Activated CD4-positive, alpha-beta T cell treated with anti-CD3 and anti-CD28 coated beads, Interleukin-2, amount 10 ng/mL, durations not matched to agents 24 days and 14 days (primary cell): ENCODE measurements at places on chromosomes 2 and 18. TPM values are rescaled to one million over a fixed set of nuclear protein-coding genes. Genes with fewer than 3 reads are reported as not detected.

Gene NLRC4
- 0.19 and 0.24 TPM in 2 replicates for total RNA-seq

- H3K27me3 ChIP-seq, result no peaks in the 10 kb centered on the region
- H3K27ac ChIP-seq, result no peak overlapping the region
- no peak overlapping the region for H3K4me3 ChIP-seq
- no peaks in the 10 kb centered on the region for H3K4me1 ChIP-seq
These were observed 223.5 kb downstream of the RDH14 start for GRCh38 chr2:18336975-18337374.

DNA sequence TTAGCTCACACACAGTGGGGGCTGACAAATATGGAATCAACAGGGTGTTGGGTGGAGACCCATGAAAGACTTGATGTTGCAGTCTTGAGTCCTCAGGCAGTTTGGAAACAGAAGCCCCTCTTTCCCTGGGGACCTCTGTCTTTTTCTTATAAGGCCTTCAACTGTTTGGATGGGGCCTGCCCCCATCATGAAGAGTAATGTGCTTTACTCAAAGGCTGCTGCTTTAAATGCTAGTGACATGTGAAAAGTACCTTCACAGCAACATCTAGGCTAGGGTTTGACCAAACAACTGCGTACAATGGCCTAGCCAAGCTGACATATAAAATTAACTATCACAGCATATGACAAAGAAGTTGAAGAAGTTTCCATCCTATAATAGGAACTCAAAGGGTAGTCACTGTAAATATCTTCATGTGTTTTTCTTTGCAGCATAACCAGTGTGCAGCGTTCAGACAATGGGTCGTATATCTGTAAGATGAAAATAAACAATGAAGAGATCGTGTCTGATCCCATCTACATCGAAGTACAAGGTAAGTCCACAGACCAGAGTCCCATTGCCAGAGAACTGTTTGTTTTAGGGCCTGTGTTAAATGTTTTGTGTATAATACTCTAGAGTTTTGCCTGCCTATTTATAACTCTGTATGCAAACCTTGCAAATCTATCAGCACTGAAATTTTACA lies 46.3 kb downstream of the MERTK start:
- no peaks in the 10 kb centered on the region for H3K36me3 ChIP-seq
- no peak for DNase-seq
- no peak overlapping the region for H3K27ac ChIP-seq
- H3K4me1 ChIP-seq, result no peaks in the 10 kb centered on the region
- peaks cover 14% of the 10 kb centered on the region for H3K27me3 ChIP-seq

Gene DNAH7
- total RNA-seq, result not detected in 2 replicates

DNA sequence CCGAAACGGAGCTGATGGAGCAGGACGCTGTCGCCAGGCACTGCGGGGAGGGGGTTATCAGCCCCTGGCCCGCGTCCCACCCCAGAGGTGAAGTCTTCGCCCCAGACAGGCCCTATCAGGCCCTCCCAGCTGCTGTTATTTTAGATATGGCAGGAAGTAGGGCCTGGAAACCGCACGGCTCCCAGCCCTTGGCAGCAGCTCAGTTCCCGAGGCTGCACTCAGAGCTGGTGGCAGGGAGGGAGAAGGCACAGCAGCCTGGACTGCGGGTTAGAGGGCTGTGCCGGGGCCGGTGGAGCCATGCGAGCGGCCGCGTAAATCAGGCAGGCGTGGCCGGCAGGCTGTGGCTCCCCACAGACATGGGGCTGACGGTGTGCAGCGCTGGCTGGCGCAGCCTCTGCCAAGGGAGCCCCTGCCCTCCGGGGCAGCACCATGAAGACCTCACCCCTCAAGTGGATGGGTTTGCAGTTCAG lies 111.4 kb downstream of the NFATC1 start:
- H3K36me3 ChIP-seq, result peaks cover 38% of the 10 kb centered on the region
- H3K4me3 ChIP-seq, result peak overlapping the region; percentile 73

DNA sequence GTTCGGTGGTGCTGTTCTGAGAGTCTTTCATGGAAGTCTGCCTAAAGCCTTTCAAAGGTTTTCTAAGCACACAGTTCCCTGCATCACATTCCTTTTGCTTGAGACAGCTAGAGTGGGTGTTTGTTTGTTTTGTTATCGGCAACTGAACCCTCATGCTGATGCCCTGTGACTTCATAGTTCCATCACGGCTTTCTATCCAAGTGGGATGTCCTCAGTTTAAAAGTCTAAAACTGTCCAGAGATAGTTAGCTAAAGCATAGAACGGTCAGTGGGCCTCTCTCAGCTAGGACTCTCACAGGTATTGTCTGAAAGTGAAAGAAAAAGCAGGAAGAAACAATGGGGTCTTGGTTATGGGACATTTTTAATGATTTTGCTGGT lies 337.3 kb downstream of the OSR1 start:
- H3K4me1 ChIP-seq, result no peaks in the 10 kb centered on the region
- H3K4me3 ChIP-seq, result no peak overlapping the region
- no peaks in the 10 kb centered on the region for H3K36me3 ChIP-seq
- DNase-seq, result no peak
- no peak overlapping the region for H3K27ac ChIP-seq

Gene UGT1A4
- total RNA-seq, result not detected in 2 replicates

GRCh38 chr18:77207540-77207939 lies 42.1 kb upstream of the GALR1 start:
- H3K4me3 ChIP-seq, result peak overlapping the region; percentile 19
- peaks cover 39% of the 10 kb centered on the region for H3K4me1 ChIP-seq
- peak; percentile 70 for DNase-seq
- no peaks in the 10 kb centered on the region for H3K36me3 ChIP-seq
- H3K27ac ChIP-seq, result peak overlapping the region; percentile 26
- H3K27me3 ChIP-seq, result no peaks in the 10 kb centered on the region

- no peak for DNase-seq
- H3K27ac ChIP-seq, result no peak overlapping the region
- no peaks in the 10 kb centered on the region for H3K36me3 ChIP-seq
- no peak overlapping the region for H3K4me3 ChIP-seq
- peaks cover 15% of the 10 kb centered on the region for H3K4me1 ChIP-seq
These were observed 351.7 kb upstream of the MYT1L start for GRCh38 chr2:2682700-2683342.

Gene FIGN
- total RNA-seq, result not detected in 2 replicates

- no peak overlapping the region for H3K27ac ChIP-seq
- DNase-seq, result no peak
- no peak overlapping the region for H3K4me3 ChIP-seq
- no peaks in the 10 kb centered on the region for H3K36me3 ChIP-seq
- no peaks in the 10 kb centered on the region for H3K4me1 ChIP-seq
These were observed 59.0 kb downstream of the GLI2 start for GRCh38 chr2:120794716-120795115.

Gene MOGAT1
- not detected in 2 replicates for total RNA-seq

Gene ABCG5
- total RNA-seq, result not detected in 2 replicates

- H3K36me3 ChIP-seq, result no peaks in the 10 kb centered on the region
- no peaks in the 10 kb centered on the region for H3K27me3 ChIP-seq
- no peak overlapping the region for H3K4me3 ChIP-seq
- no peak overlapping the region for H3K27ac ChIP-seq
These were observed 194.1 kb upstream of the DSEL start for GRCh38 chr18:67710639-67711038.

Gene SLC30A3
- 1.4 and 2.2 TPM in 2 replicates for total RNA-seq

DNA sequence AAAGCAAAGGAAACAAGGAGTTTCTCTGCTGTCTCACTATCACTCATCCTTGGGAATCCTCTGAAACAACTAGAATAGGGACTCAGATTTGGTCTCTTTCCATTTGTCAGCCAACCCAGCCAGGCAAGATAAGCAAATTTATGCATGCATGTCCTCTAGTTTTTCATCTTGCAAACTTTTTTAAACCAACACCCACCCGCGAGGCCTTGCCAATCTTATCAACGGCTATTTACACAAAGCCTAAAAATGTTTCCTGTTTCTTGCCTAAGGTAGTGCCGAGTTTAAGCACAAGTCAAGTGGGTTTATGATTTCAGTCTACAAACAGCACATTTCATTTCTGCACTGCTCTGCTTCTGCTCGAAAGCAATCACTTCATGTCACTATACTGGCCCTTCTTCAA lies 240.9 kb downstream of the STK39 start:
- peaks cover 19% of the 10 kb centered on the region for H3K36me3 ChIP-seq
- DNase-seq, result no peak

Gene OXER1
- 0.19 and 0.43 TPM in 2 replicates for total RNA-seq

DNA sequence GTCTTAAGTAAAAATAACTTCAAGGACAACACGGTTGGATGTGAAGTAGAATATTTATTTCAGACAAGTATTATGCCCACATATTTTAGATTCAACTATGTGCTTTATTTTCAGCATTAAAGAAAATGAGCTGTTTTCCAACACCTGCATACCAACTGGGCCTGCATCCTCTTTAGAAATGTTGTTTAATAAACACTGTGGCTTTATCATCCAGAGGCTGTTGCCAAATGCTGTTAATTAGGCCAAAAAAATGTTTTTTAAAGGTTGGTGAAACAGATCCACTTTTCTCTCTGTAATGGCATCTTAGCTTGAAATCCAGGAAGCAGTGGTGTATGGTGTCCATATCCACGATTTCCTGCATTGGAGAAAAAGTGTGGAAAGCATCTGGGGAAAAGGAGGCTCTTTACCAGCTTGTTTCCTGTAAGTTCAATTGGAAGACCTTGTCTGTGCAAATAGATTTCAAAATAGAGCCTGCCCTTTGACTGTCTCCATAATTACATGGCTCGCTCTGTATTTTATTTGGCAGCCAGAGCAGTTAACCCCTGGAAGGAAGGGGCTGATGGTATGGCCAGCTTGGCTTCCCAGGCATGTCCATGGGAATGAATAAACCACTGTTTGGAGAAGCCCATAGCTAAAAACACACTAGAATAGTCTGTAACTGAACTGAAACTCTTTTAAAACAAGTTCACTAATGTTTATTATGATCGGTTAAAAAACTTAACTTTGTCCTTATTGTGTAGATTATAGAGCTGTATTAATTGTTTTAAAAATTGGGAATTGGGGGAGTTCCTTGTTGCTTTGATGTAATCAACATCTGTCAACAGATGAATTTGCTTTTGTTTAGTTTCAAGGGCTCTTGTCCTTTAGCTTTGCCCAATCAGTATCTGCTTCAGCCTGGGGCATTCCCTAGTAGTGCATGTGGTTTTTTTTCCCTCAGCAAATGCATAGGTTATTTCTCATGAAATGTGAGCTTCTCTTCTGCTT lies 33.0 kb upstream of the DLX1 start:
- peaks cover 1% of the 10 kb centered on the region for H3K4me1 ChIP-seq
- DNase-seq, result no peak

DNA sequence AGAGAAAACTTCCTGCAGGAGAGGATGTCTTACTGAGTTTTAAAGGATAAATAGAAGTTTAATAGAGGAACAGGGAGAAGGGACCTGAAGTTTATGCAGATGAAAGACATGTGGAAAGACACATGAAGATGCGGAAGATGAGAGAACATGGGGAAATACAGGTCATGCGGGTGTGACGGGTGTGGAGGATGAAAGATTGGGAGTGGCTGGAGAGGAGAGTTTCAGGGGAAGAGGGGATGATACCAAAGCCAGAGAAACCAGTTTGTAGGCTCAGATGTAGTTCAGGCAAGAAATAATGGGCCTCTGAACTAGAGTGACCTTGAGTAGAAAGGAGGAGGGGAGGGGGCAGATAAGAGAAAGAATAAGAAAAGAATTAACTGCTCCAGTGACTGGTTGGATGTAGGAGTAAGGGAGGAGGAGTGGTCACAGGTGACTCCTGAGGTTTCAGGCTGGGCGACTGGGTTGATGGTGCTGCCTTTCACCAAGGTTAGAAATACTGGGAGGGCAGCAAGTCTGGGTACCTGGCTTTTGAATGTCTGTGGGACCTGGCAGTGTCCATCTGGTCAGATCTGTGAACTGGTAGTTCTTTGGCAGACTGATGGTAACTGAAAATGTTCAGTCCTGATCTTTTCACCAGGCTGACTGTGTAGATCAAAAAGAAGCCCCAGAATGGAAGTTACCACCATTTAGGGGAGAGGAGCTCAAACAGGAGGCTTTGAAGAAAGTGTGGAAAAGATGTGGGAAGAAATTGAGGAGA lies 69.4 kb downstream of the TET3 start:
- no peaks in the 10 kb centered on the region for H3K27me3 ChIP-seq
- peaks cover 29% of the 10 kb centered on the region for H3K4me1 ChIP-seq
- H3K36me3 ChIP-seq, result peaks cover 14% of the 10 kb centered on the region
- no peak for DNase-seq
- H3K27ac ChIP-seq, result no peak overlapping the region
- H3K4me3 ChIP-seq, result peak overlapping the region; percentile 47

Gene PDE1A
- not detected in 2 replicates for total RNA-seq

Gene CYP20A1
- 21.6 and 23.2 TPM in 2 replicates for total RNA-seq

DNA sequence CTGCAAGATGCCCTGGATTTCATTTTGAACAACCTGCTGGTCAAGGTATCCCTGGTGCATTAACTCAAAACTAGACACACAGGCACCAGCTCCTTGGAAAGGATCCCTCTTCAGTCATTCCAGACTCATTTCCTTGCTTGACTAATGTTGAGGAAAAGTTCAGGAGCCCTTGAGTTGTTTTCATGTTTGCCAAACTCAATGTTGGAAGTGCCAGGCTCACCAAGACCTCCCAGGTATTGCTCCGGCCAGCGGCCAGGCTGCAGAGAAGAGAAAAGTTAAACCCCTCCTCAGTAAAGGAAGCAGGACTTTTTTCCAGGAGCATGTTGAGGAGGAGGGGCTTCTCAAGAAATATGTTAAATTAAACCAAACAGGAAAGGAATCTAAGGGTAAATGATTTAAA lies 42.7 kb downstream of the TGIF1 start:
- H3K27ac ChIP-seq, result no peak overlapping the region
- no peak overlapping the region for H3K4me3 ChIP-seq
- no peaks in the 10 kb centered on the region for H3K4me1 ChIP-seq
- peaks cover 33% of the 10 kb centered on the region for H3K27me3 ChIP-seq
- no peak for DNase-seq

Gene NEB
- 0.02 and 0.09 TPM in 2 replicates for total RNA-seq

DNA sequence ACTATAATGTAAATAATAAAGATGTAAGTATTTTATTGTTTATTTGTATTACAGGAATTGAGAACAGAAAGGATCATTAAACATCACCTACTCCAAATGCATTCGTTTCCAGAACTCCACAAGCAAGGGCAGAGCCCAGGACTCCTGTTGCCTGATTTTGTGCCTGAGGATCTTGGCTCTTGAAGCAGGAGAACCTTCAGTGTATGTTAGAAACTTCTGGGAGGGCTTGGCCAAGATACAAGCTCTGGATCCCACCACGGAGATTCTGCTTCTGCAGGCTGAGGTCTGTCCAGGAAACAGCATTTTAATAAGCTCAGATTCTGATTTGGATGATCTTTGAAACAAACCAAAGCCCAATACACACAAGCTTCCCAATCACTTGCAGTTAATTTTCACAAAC lies 142.4 kb upstream of the SOX11 start:
- no peak overlapping the region for H3K27ac ChIP-seq
- no peak overlapping the region for H3K4me3 ChIP-seq
- no peaks in the 10 kb centered on the region for H3K36me3 ChIP-seq
- H3K4me1 ChIP-seq, result no peaks in the 10 kb centered on the region

Gene IL36B
- not detected in 2 replicates for total RNA-seq

- H3K4me3 ChIP-seq, result no peak overlapping the region
- H3K27ac ChIP-seq, result no peak overlapping the region
- no peaks in the 10 kb centered on the region for H3K4me1 ChIP-seq
These were observed 221.0 kb downstream of the SLC8A1 start for GRCh38 chr2:40230707-40231432.

Gene NTSR2
- not detected in 2 replicates for total RNA-seq

Gene BMP10
- not detected in 2 replicates for total RNA-seq
